ENCODE measurements at places on chromosomes 16 and 17.

GRCh38 chr17:81390873-81391255 lies 4.4 kb upstream of the BAHCC1 start:
- no peak for DNase-seq

- DNase-seq = no peak
Observed at GRCh38 chr16:50323335-50324011, 45.3 kb downstream of the BRD7 start.

DNA sequence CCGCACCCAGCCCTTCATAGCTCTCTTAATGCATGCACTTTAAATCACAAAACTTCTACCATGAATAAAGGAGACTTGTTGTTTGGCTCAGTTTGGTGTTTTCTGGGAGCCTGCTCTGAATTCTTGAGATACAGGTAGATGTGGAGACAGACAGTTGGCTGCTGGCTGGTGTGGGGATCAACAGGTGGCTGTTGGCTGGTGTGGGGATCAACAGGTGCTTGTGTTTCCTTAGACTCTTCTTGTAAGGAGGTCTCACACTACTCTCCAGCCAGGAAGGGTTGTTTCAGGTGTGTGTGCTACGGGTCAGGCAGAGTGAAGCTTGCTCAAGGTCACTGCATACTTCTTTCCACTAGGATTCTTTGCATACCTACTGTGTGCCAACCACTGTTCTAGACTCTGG lies 265.9 kb downstream of the HS3ST4 start:
- DNase-seq = no peak

DNA sequence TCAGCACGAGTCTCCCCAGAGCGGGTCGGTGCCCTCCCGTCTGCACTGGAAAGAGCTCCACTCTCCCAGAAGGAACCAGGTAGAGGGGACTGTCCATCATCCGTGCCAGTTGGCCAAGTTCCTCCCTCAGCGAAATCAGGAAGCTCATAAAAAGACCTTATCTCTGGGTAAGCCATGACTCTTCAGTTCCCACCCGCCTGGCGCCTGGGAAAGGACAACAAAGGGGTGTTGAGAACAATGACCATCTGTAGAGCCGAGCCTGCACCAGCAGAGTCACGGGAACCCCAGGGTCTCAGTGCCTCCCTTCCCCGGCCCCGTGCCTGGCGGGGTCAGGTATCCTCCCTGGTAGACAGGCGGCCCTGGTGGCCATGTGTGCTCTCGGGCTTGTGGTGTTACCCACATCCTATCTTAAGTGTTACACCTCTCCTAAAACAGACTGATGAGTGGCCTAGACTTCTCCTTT lies 190.7 kb downstream of the AXIN2 start:
- no peak for DNase-seq

DNA sequence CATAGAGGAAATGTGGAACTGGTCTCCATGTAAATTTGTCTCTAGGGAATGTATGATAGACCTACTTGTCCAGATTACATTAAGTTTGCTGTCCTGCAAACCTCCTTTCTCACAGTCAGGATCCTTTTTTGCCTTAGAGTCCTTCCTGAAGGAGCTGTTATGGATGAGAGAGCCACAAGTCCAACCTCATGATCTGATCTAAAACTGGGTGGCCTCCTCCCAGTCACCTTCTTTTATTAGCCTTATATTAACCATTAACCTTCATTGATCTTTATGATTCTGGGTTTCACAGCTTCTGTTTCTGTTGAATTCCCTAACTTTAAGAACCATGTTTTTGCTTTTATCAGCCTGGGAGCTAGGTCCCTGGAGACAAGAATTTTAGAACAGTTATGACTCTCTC lies 64.1 kb downstream of the NEUROD2 start:
- DNase-seq = no peak

- no peak for DNase-seq
Observed at GRCh38 chr17:49552070-49552751, 23.5 kb upstream of the NXPH3 start.

DNA sequence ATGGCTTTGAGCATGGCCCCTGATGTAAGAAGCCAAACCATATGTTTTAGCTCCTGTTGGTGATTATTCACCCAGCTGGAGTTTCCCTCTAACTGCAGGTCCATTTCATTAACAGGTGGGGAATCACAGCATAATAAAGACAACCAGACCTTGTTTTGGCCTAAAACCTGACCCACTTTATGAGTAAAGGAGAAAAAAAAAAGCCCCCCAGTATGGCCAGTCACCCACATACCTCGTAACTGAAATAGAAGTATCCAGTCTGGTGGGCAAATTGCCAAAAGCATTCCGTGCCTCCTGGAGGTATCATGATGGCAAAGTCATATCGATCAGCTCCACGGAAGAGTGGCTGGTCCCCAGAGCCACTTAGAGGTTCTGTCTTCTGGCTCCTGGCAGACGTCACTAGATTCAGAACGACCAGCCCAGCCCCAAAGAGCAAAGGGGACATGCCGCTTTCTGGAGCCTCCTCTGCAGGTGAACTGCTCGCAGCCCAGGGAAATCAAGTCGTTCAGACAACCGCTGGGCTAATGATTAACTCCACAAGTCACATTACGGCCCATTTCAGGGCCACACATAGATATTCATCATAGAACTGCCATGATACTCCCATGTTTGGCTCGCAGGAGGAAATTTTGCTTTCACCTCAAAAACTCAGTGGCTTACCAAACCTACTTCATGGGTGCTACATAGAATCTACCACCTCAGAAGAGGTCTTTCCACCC lies at the start of gene TMED6:
Gene TMED6, minus strand, starts transcription at position 478 of the 719 bp plus-strand sequence. Its CDS starts 33 bp downstream, at position 445.
- DNase-seq = no peak

DNA sequence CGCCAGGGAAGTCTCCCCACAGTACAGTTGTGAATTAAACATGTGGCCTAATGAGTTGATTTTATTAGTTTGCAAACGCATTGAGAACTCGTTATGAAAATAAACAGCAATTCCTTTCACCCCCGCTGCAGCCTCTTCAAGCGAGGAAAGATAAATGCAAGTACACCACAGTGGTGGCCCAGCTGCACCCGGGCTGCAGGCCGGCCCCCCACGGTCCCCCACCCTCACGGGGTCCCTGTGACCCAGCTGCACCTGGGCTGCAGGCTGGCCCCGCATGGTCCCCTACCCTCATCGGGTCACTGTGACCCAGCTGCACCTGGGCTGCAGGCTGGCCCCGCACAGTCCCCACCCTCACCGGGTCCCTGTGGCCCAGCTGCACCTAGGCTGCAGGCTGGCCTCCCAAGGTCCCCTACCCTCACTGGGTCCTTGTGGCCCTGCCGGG lies 32.2 kb downstream of the SDK2 start:
- no peak for DNase-seq

- DNase-seq = no peak
Observed at GRCh38 chr17:72682605-72683004, 409.9 kb downstream of the SLC39A11 start.

GRCh38 chr17:72446525-72447250 lies 325.9 kb downstream of the SOX9 start:
- DNase-seq = no peak

GRCh38 chr16:12422233-12422632 lies 381.5 kb downstream of the CPPED1 start:
- no peak for DNase-seq

DNA sequence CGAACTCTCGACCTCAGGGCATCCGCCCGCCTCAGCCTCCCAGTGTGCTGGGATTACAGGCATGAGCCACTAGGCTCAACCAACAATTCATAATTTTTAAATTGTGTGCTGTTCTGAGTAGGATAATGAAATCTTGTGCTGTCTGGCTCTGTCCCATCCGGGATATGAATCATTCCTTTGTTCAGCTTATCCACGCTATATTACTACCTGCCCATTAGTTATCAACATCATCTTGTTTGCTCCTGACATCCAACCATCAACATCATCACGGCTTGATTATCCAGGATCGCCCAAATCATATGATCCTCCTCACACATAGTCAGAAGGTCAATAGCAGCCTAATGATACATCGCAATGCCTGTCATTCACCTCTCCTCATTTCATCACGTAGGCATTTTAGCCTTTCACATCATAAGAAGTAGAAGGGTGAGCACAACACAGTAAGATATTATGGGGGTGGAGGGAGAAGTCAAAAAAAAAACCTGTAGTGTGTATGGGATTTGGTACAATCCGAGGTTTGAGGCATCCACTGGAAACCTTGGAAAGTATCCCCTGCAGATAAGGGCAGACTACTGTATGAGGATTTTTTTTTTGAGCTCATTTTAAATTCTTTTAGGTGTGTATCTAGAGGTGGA lies 77.0 kb upstream of the SIAH1 start:
- no peak for DNase-seq

DNA sequence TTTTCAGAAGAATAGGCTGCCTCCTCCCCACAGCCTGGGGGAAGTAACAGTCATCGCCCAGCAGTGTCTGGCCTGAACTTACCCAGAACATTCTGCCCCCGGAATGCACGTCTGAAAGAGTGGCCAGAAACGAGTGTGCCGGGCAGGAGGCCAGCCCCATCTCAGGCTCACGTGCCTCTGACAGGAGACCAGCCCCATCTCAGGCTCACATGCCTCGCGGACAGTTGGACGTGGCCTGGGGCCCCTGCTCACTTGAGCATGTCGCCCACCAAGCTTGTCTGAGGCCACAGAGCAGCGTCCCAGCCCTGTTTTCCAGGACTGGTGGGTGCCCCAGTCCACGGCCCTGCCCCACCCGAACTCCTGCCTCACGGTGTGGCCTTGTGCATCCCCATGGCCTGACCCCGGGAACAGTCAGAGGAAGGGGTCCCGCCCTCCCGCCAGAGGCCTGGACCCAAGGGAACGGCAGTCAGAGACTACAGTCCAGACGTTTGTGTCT lies 16.3 kb upstream of the CDH15 start:
- DNase-seq = peak; percentile 5

DNA sequence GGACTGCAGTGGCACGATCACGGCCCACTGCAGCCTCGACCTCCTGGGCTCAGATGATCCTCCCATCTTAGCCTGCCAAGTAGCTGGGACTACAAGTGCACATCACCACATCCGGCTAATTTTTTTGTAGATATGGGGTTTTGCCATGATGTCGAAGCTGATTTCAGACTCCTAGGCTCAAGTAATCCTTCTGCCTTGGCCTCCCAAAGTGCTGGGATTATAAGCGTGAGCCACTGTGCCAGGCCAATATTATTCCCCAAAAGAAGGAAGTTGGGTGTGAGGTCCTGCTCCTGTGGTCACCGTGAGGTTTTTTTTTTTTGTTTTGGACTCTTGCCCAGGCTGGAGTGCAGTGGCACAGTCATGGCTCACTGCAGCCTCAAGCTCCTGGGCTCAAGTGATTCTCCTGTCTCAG lies 1.5 kb downstream of the AMZ2 start:
- DNase-seq = no peak

GRCh38 chr17:51540151-51540550 lies 279.8 kb downstream of the UTP18 start:
- no peak for DNase-seq

DNA sequence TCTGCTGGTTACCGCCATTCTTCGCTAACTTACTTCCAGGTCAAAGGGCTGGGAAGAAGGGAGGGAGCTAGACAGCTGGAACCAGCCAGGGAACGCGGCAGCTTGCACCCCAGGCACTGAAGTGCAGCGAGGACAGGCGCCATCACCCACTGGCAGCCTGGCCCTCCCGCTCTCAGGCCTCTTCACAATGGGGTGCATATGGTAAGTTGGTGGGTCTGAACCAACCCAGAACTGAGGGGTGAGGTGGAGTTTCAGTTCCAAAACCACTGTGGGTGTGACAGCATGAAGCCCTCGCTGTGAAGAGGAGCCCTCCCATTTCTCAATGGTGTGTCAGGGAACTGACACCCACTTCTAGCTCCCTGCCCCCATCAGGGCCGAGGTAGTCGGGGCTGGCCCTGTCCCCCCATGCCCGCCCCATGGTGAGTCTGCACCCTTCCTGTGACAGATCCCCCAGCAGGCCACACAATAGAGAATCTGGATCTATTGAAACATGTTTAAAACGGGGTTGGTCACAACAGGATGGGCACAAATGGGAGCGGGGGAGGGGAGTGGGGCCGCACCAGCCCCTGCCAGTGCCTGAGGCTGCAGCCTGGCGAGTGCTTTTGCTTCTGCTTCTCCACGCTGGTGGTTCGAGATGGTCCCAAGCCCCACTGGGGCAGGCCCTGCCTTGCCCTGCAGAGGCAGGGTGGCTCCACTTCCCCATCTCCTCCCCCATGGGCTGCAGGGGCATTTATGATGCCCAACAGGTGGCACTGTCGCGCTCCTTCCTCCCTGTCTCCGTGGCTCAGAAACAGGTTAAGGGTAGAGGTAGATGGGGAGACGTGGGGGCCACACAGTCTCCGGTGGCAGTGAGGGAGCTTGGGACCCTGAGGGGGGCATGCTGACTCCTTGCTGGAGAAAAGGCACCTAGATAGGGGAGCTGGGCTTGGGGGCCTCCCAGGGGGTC lies 2.3 kb downstream of the LIMD2 start:
- DNase-seq = no peak
